ENCODE measurements at places on chromosomes 2 and 18.

- no peak for DNase-seq
Observed at GRCh38 chr18:13681701-13682100, 44.7 kb downstream of the FAM210A start.

DNA sequence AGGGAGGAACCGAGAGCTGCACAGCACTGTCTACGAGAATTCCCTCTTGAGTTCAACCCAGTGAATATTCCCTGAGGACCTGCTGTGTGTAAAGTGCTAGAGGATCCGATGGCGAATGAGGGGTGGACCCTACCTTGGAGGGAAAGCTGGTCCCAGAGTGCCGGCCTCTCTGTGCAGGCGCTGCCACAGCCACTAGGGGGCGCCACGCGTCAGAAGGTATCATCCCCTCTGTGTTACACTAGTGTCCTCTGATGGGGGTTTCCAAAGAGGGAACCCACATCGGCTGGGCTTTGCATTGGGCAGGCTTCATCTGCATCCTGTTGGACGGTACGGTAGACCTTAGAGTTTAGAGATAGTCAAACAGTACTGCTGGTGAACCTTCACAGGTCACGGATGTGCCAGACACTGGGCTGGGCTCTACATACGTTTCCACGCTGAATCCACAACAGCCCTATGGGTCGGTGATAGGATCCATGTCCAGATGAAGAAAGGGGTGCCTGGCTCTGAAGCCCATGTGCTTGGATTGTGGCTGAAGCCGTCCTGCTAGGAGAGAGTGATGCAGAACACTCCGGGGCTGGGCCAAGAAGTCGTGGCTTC is 39.0 kb downstream of the COA5 start:
- peak; percentile 38 for DNase-seq

DNA sequence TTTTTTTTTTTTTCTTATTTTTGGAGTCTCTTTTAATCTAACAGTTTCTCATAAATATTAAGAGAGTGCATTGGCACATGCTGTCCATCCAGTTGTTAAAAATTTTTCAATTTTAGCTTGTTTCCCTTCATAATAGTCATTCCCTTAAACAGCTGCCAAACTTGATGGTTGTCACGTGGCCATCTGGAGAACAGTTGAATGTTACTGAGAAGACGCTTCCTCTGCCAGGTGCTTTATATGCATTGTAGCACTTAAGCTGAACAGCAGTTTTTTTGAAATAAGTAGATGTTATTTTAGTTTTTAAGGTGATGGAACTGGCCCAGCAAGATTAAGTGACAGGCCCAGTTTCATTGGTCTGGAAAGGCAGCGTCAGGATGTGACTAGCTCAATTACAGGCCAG is 3.3 kb downstream of the SMARCAL1 start:
- peak; percentile 54 for DNase-seq

- DNase-seq: no peak
Observed at GRCh38 chr18:73563901-73564472, 583.6 kb downstream of the FBXO15 start.

GRCh38 chr2:64283006-64283570 is 138.9 kb upstream of the PELI1 start:
- no peak for DNase-seq

DNA sequence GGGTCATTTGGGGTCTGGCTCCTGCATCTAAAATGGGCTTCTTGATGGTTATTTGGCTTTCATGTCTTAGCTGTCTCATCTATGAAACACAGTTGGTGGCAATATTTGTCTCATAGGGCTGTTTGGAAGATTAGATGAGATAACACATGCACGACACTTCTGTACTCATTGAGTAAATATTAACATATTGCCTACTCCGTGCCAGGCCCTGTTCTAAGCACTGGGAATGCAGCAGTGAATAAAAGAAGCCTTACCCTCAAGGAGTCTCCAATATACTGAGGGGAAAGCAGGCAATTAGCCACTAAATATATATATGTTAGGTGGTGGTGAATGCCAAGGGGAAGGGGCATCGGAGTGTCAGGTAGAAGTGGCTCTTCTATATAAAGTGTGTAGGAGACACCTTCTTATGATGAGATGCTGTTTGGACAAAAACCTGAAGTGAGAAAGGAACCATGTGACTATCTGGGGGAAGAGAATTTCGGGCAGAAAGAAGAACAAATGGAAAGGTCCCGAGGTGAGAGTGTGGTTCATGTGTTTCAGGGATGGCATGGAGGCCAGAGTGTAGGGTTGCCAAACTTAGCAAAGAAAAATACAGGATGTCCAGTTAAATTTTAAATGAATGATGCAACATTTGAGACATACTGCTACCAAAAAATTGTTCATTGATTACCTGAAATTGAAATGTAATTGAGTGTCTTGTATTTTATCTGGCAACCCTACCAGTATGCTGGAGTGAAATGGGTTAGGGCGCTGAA is 11.8 kb downstream of the SLC3A1 start:
- DNase-seq: no peak

GRCh38 chr2:234218266-234219045 is 168.0 kb downstream of the SPP2 start:
- DNase-seq: no peak

- no peak for DNase-seq
Observed at GRCh38 chr2:8822218-8822617, 15.2 kb downstream of the KIDINS220 start.

DNA sequence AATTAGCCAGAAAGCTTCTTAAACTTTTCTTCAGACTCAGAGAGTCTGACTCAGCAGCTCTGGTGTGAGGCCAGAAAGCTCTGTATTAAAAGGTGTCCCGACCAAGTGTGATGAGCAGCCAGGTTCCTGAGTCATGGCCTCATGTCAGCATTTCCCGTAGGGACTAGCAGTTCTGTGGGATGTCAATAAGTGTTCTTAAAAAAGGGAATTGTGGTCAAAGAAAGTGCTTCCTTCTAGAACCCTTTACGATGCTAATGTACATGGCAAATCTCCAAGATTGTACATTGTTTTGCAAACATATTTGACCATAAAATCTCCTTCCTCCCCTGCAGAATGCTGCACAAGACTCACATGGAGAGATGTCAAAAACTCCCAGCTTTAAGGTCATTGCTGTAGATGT is 80.1 kb downstream of the PLA2R1 start:
- peak; percentile 21 for DNase-seq

DNA sequence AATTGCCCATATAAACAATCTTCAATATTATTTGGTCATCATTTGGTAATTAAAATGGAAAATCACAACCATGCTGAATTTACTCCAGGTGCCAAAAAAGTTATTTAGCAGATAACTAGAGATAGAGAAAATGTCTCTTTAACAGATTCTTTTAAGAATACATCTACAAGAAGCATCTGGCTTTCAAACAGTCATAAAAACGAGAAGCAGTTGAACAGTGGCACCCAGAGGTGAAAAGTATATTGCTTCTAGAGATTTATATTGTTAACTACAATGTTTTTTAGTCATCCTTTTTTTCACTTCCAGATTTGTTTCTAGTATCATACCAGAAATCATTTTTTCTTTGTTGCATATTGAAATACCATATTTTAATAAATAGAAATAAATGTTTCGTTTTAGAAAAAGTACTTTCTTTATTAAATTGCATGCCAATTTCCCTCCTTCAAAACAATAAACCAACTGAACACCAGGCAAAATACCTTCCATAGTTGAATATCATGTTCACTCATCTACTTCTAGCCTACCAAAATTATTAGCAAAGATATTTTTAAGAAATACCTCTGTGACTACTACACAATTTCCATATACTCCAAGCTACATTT is 65.4 kb upstream of the HNRNPA3 start:
- no peak for DNase-seq

GRCh38 chr2:173017646-173018420 is 57.8 kb upstream of the MAP3K20 start:
- DNase-seq: no peak

- DNase-seq: no peak
Observed at GRCh38 chr18:48904091-48904490, 46.7 kb downstream of the SMAD7 start.

- no peak for DNase-seq
Observed at GRCh38 chr2:69437751-69438154, 518 bp upstream of the NFU1 start.

GRCh38 chr2:70374616-70375015 is 72.7 kb upstream of the FAM136A start:
- no peak for DNase-seq

GRCh38 chr2:79887747-79888374 is 375.0 kb downstream of the CTNNA2 start:
- DNase-seq: peak; percentile 31

GRCh38 chr18:65567372-65567771 is 183.4 kb upstream of the CDH7 start:
- no peak for DNase-seq

DNA sequence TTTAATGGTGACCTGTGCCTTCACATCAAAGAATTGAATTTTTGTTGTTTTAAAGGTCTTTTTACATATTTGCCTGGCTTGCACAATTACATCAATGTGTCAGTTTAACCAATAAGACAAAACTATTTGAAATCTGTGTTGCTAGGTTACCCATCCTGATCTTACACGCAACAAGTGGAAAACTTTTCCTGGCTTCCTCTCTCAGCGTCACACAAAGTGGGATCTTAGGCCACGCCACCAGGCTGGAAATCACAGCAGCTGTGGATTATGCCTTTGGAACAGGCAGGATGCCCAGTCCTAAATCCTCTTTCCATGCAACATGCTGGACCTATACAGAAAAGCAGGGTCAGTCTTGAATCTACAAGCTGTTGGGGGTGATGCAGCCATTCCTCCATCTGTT is 298.2 kb upstream of the HNRNPA3 start:
- DNase-seq: peak; percentile 40

GRCh38 chr2:128734521-128735295 is 416.0 kb upstream of the HS6ST1 start:
- DNase-seq: no peak

- DNase-seq: no peak
Observed at GRCh38 chr2:46815121-46815802, 100.3 kb downstream of the MCFD2 start.

DNA sequence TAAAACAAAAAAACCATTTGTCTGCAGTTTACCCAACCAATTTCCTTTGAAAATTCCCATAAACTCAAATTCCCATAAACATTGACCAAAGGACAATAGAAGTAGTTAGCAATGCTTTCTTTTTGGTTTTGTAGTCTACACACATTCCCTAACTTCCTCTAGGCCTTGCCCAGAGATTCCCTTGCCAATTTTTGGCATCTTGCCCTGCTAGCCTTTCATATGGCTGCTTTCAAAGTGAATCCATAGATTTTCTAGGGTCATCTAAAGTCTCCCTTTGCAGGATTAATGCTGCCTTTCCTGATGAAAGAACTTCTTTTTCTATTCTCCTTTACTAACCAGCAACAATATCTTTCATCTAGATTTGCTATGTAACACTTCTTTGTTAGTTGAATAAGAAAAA is 33.4 kb downstream of the THSD7B start:
- DNase-seq: no peak

- no peak for DNase-seq
Observed at GRCh38 chr2:225027061-225027762, 15.1 kb downstream of the DOCK10 start.

DNA sequence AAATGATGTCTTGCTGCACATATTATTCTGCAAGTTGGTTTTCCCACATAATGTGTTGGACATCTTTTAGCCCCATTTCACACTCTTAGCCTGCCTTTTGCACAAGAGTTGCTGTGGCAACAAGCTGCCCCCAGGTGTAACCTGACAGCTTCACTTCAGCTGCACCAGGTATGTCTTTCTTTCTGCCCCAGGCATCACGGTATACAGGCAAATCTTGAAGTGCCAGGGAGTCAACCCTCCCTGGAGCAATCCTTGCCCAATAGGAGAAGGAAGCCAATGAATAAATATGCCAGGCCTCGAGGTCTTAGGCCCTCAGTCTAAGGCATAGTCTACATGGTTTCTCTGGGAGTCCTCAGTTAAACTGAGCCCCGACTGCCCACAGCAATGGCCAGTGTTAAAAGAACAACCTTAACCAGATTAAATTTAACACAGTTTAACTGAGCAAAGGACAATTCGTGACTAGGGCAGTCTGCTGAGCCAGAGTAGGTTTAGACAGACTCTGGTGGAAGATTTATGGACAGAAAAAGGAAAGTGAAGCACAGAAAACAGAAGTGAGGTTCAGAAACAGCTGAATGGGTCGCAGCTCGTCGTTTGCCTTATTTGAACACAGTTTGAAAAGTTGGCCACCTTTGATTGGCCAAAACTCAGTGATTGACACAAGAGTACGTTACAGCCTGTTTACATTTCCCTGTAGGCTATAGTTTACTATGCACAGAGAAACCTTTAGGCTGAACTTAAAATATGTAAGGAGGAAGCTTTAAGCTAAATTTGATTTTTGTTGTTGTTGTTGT is 32.0 kb upstream of the C1QL2 start:
- no peak for DNase-seq

DNA sequence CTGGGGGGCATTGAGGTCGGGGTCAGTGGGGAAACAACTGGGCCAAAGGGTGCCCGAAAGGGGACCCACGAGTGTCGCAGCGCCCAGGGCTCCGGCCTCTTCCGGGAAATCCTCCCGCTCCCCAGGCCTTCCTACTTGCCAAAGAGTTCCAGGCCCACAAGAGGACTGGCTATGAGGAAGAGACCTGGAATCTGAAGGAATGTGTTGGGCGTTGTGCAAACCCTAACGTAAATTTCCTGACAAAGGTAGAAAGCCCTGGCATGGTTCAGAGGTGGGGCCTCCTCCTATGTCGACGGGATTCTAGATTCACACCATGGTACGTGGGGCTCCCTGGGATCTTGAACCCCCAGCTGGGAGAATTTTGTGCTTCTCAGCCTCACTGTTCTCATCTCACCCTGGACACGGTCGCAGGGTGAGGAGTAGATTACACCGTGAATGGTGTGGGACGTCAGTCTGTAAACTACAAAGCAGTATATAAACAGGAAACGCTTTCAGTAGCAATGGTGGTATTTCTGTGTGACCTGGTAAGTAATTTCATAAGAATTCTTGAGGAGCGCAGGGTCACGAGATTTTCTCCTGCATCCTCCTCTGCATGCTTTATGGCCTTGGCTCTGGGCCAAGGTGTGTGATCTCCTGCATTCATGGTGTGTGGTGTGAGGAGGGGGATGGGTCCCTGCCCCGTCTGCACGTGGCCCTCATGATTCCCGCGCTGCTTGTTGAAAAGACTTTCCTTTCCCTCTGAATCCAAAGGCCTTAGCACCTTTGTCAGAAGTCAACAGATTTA is 868 bp downstream of the HSBP1L1 start:
- no peak for DNase-seq

GRCh38 chr18:4394700-4395099 is 60.4 kb downstream of the DLGAP1 start:
- DNase-seq: no peak

Measured in right hindlimb (tissue), 1 donor.